ENCODE measurements at places on chromosomes 11 and 22.

- DNase-seq: no peak
Observed at GRCh38 chr22:23240639-23241389, 60.5 kb downstream of the BCR start.

GRCh38 chr11:60931917-60932316, 7.7 kb downstream of the TMEM132A start:
- no peak for DNase-seq

DNA sequence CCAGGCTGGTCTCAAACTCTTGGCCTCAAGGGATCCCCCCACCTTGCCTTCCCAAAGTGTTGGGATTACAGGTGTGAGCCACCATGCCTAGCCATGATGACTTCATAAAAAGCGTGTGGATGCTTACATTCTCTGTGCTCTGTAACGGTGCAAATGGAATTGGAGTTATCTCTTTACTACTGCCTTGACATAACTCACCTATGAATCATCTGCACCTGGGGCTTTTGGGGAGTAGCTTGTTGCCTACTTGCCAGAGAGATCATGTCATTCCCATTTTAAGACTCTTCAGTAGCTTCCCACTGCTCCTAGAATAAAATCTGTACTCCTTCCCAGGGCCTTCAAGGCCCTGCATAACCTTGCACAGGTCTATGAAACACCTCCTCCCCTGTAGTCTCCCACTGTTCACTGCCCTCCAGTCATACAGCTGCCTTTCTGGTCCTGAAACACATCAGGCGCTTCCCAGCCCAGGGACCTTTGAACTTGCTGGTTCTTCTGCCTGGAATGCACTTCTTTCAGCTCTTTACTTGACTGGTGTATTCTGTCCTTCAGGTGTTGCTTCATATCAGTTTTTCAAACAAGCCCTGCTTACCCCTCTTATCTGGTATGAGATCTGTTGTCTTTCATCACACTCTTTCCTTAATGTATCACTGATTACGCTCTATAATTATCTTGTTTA, 19.6 kb upstream of the MOGAT2 start:
- DNase-seq: no peak

- no peak for DNase-seq
Observed at GRCh38 chr11:96863520-96863919, 473.7 kb downstream of the JRKL start.

GRCh38 chr11:77101043-77101537, 1.6 kb upstream of the OMP start:
- peak; percentile 74 for DNase-seq

DNA sequence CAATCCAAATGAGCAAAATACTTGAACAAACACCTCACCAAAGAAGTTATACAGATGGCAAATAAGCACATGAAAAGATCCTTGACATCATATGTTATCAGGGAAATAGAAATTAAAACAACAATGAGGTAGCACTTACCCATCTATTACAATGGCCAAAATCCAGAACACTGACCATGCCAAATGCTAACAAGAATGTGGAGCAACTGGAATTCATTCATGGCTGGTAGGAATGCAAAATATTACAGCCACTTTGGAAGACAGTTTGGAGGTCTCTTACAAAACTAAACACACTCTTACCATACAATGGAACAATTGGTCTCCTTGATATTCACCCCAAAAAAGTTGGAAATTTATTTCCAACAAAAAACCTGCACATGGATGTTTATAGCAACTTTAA, 19.1 kb upstream of the FAM181B start:
- DNase-seq: no peak

- DNase-seq: no peak
Observed at GRCh38 chr11:23997356-23997755, 499.5 kb upstream of the LUZP2 start.

DNA sequence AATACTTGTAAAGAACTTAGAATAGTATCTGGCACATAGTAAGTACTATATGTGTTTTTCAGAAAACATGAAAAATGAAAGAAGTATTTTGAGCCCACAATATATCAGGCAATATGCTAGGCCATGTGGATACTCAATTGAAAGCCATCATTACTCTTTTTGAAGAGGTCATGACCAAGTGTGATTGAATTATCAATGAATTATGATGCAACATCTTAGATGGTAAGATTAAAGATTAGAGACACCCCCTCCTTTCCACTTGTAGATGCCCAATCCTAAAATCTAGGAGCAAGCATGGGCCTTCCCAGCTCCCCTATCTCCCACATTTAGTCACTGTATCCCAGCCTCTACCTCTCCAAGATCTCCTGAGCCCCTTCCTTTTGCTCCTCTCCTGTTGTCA, 154.4 kb downstream of the ETS1 start:
- DNase-seq: no peak

GRCh38 chr22:20852503-20852902, 6.1 kb downstream of the PI4KA start:
- no peak for DNase-seq

GRCh38 chr11:116334596-116334995, 438.2 kb downstream of the BUD13 start:
- DNase-seq: no peak

GRCh38 chr22:50703726-50704509, 31.3 kb downstream of the SHANK3 start:
- no peak for DNase-seq

- no peak for DNase-seq
Observed at GRCh38 chr11:109865548-109866186, 227.5 kb upstream of the ZC3H12C start.

- DNase-seq: no peak
Observed at GRCh38 chr11:126024123-126024522, 38.5 kb downstream of the CDON start.

- DNase-seq: peak; percentile 38
Observed at GRCh38 chr11:10350334-10350733, 45.5 kb downstream of the ADM start.

DNA sequence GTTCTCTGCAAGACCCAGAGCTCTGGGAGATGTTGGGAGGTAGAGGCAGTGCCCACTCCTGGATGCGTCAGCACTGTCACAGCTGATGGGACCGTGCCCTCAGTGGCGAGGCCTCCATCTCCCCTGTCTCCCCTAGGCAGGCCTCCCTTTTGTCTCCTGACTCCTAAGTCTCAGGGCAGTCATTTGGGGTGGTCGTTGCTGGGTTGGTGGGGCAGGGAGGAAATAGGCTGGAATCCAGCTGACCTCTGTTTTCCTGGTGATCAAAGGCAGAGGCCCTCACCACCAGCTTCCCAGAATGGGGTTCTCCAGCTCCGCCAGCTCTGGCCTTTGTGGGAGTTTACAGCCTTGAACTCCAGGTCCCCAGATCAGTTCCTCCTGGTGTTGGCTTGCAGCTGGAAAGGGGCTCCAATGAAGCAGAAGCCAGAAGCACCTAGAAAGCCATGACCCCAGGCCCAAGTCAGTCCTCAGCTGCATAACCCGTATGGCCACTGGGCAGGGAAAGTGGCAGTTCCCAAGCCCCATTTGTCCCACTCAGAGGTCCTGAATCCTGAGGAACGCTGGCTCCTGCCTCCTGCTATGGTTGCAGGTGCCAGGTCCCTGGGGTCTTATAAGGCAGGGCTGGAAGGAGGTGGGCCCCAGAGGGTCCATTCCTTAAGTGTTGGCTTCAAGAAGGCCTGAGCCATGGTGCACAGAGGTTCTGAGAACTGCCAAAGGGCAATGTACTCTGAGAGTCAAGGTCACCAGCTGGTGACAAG, 7.3 kb upstream of the FXYD2 start:
- no peak for DNase-seq

GRCh38 chr11:73752903-73753302, 8.0 kb downstream of the RAB6A start:
- no peak for DNase-seq

- no peak for DNase-seq
Observed at GRCh38 chr11:64371201-64371600, 12.2 kb downstream of the RPS6KA4 start.

- no peak for DNase-seq
Observed at GRCh38 chr22:45150139-45150538, 13.6 kb upstream of the NUP50 start.

GRCh38 chr11:3920148-3920852, 64.8 kb downstream of the STIM1 start:
- no peak for DNase-seq

DNA sequence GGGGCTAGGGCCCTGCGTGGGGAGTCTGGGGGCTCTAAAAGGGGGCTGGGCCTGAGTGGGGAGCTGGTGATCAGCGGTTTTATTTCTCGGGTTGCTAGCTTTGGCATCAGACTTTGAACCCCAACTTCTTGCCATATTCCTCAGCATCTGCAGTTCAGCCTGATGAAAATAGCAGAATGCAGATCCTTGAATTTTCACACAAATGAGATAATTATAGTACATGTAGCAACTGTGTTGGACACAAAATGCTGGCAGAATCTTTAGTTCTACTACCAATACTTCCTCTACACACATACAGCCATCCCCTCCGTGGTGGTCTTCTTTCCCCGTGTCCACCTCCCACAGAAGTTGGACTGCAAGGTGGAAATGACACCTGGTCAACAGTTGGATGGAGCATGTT, 1.5 kb downstream of the ZC3H7B start:
- DNase-seq: no peak

DNA sequence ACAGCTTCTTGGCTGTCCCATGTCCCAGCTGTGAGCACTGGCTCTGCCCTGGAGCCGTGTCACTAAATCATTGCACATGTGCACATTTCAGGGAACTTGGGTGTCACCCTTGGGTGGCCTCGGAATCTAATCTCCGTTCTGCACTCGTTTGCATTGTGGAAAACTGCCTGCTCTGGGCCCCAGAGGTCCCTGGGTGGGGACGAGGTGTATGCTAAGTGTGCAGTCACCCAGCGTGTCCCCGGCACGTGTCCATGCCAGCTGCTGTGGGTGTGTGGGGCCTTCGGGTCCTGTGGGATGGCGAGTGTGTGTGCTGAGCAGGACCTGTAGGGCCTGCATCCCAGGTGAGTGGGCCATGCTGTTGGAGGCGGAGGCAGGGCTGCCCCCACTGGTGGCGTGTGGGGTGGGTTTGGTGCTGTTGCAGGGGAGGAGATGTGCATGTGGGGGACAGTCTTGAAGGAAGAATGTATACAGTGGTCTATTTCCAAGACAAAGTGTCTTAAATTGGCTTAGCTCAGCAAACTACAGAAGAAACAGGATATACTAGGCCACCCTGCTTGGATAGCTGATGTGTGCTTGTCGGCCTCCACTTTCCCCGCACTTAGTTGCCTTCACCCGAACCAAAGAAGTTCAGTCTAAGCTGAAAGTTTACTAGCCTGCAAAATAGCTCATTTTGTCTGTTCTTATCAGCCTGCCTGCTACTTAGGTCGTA, 14.6 kb downstream of the TANGO2 start:
- DNase-seq: no peak

GRCh38 chr11:13382751-13383150, 80.3 kb downstream of the BTBD10 start:
- no peak for DNase-seq

DNA sequence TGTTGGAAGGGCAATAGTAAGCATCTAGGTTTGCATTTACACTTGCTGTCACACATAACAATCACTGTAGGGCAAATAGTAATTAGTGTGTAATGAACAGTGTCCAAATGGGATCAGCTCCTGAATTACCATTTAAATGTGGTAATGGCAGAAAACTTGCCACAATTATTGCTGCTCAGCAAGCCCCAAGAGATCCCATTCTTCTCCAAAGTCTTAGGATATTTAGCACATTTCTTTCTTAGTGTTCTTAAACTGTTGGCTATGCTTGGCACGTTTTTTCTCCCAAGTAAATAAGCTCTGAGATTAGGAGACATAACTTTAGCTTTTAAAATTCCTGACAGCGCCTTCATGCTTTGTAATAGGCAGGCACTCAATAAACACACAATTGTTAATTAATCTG, 1037.0 kb downstream of the DLG2 start:
- DNase-seq: no peak

- DNase-seq: no peak
Observed at GRCh38 chr11:12088047-12088481, 22.3 kb upstream of the MICAL2 start.

DNA sequence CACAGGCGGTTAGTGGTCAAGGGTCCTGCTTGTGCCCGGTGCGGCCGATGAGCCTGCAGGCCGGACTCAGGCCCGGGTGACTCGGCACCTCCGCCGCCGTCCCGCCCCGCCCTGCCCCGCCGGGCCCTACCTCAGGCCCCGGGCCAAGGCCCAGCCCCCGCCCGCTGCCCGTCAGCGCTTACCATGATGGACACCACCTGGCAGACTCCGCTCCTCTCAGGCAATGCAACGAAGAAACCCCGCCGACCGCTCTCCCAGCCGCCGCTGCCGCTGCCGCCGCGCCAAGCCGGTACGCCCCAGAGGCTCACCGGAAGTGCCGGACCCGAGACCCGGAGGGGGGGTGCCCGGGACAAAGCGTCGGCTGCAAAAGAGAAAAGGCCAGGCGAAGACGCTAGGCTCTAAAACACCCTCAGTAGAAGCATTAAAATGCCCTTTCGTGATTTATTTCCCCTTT, at the start of gene UFD1:
TSS of gene UFD1 (minus strand) at position 293 of the 454 bp plus-strand sequence. CDS start at position 185, 108 bp downstream.
- peak; percentile 58 for DNase-seq

DNA sequence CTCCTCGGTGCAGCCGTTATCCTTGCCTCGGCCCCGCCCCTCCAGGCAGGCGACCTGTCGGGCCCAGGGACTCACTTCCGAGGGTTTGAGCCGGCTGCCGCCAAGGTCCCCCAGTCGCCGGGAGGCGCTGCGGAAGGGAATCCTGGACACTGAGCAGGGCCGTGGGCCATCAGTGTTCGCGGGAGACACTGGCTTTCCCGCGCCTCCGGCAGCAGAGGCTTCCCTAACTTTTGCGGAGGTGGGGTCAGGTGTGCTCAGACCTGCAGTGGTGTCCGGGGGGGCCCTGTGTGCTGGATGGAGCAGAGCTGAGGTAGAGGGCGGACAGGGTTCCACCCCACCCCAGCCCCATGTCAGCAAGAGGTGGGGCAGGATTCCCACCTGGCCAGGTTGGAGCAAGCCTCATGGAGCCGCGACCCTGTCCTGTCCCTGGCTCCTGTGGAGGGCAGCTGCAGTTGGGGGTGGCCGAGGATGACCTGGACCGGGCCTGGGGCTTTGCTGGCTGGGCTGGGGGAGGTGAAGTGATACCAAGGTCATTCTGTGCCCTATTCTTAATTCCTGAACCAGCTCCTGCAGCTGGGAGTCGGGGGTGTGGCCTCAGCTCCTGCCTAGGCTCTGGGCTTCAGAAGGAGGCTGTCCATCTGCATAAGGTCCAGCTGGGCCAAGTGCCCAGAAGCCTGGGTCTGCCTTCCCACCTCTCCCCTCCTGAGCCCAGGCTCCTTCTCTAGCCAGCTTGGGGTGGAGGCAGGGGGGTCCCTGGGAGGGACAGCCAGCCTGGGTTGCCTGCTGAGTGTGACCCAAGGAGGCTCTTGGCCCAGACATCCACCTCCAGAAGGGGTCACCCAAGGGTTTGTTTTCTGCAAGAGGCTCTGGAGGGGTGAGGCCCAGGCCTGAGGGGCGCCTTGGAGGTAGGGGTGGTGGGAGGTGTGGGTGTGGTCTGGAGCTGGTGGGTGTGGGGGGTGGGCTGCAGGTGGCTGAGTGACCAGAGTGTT, 8.4 kb downstream of the TSPAN4 start:
- peak; percentile 73 for DNase-seq
